ENCODE measurements at places on chromosomes 5 and 9.

DNA sequence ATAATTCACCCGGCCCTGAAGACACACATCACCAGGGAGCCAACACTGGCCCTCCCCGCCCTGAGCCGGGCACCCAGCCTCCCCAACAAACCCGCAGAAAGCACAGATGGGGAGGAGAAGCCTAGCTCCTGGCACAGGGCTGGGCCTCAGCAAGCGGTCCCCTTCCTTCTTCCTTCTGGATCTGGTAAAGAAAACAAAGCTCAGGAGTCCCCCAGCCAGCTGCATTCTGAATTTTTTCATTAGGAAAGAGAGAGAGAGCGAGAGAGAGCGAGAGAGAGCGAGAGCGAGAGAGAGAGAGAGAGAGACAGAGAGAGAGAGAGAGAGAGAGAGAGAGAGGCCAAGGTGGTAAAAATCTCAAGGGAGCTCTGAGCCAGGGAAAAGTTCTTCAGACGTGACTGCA, 195.7 kb downstream of the CRB2 start:
- no peak for DNase-seq

- DNase-seq, result no peak
Observed at GRCh38 chr5:172005708-172006320, 624 bp downstream of the FBXW11 start.

DNA sequence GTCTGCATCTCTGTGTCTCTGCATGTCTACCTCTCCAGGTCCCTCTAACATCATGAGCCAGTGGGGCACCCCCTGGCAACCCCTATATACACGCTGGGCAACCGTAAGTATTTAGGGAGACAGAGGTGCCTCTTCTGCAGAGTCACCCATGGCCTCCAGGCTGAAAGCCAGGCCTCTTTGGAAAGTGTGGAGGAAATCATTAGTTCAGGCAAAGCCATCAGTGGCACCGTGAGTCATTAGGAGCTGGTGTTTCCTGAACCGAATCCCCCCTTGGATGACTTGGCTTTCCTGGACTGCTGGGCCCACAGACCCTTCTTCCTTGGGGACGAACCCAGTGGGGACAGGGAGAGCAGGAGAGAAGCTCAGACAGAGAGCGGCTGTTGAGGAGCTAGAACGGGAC, 174.8 kb downstream of the OLFM1 start:
- DNase-seq, result no peak

DNA sequence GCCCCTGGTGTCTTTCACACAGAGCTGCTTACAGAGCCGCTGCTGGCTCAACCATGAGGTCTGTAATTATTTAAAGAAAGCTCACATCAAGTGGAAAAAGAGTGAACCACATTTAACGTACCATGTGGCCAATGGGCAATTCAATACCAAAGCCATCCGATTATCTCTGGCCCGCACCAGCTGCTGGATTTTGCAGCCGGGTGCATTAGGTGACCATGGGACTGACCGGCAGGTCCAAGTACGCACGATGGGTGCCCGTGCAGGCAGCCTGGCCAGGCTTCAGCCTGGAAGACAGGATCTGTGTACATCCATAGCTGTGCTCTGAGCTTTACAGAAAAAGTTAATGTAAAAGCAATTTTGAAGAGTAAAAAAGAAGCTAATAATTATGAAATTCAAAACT, 20.5 kb downstream of the PPARGC1B start:
- DNase-seq, result no peak

DNA sequence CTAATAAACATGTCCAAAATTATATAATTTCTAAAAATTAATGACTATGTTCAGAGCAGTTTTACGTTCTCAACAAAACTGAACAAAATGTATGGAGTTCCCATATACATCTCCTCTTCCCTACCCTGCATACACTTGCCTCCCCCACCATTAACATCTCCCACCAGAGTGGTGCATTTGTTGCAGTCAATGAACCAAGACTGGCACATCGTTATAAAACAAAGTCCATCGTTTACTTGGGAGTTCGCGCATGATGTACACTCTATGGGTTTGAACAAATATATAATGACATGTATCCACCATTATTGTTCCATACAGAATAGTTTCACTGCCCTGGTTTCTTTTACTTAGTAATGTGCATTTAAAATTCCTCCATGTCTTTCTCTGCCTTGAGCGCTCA, 130.1 kb downstream of the APBA1 start:
- no peak for DNase-seq

DNA sequence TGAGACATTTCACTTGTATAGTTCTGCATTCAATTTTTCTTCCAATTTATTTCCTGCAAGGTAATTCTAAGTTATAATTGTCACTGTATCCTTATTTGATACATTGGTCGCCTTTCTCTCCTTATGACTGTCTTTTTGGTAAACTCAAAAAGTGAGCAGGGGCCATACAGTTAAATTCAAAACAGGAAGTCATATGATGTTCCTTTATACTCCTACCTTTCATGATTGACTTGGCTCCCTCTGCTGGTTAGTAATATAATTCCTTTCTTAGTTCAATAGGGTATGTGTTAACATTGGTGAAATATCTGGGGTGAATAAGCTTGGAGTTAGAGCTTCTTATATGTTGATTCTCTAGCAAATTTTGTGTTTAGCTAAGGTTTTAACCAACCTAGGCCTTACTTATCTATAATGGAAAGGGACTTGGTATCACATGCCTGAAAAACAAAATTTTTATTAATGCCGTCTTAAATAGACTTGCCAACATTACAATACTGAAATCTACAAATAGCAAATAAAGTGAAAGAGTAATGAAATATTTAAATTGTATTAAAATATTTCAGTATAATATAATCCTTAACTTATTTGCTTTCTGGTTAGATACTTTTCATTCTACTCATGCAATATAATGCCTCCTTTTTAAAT, 6.0 kb upstream of the NIPBL start:
- peak; percentile 81 for DNase-seq

DNA sequence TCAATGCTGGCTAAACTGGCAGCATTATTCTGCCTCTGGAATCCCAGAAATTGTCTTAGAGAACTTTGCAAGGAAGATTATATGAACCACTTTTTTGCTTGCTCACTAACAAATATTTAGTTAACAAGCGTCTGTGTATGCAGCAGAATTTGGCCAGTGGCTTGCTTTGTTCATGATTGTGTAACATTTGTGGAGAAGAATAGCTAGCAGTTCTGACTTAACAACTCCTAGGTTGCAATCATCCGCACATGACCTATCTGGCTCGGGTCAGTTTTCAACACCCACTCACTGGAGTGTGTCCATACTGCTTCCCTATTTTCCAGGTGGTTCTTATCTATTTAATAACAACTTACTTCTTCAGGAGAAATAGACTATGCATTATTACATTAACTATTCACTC, 98.5 kb downstream of the SNX18 start:
- DNase-seq, result no peak

- DNase-seq, result no peak
Observed at GRCh38 chr5:65125591-65126541, 355.9 kb downstream of the ADAMTS6 start.

GRCh38 chr5:17663182-17663581, 28.9 kb downstream of the TAF11L14 start:
- DNase-seq, result no peak

DNA sequence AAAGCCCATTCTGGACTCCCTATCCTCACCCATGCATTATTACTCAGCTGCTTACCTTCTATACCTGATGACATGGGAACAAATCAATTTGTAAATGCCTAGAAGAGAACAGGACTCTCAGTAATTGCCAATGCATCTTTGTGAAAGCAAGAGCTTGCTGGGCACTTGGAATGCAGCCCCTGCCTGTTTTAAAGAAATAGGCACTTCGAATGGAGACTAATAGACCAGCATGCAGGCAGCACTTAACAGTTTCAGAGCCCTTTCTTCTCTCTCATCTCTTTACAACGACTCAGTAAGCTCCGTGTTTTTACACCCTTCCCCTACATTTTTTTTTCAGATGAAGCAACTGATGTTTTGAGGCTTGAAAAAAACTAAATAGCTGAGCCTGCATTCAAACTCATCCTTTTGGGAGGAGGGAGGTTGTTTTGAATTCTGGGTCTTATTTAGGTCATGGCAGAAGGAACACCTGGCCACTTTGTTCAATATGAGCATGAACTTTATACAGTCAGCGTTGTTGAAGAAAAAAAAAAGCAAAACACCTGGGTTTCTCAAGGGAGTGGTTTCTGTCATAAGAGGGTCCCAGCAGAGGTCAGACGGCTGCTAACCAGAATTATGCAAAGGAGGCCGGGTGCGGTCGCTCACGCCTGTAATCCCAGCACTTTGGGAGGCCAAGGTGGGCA, 34.6 kb upstream of the WHRN start:
- no peak for DNase-seq

GRCh38 chr9:134489621-134490408, 151.8 kb upstream of the COL5A1 start:
- DNase-seq, result no peak

GRCh38 chr5:65742565-65743231, 20.7 kb downstream of the NLN start:
- DNase-seq, result peak; percentile 48

GRCh38 chr5:73915345-73915744, 289.3 kb downstream of the ARHGEF28 start:
- DNase-seq, result no peak

GRCh38 chr9:83935276-83935935, 14.2 kb upstream of the KIF27 start:
- no peak for DNase-seq

DNA sequence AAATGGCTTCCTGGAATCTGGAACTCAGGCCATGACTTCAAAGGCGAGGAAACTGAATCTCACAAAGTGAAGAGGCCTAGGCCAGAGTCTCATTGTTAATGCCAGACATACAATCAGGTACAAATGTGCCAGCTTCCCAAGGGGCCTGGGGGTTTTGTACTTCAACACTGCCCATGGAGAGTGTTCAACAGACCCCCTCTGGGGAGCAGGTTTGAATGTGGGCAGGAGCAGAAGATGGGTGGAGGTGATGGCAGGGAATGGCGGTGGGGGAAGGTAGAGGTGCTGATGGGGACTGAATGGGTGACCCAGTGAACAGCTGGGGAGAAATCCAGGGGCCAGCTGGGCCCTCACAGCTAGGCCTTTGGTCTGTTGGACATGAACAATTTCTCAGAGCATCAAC, 12.0 kb downstream of the FOXI1 start:
- no peak for DNase-seq

GRCh38 chr5:130096483-130096882, 192.2 kb downstream of the CHSY3 start:
- DNase-seq, result no peak

DNA sequence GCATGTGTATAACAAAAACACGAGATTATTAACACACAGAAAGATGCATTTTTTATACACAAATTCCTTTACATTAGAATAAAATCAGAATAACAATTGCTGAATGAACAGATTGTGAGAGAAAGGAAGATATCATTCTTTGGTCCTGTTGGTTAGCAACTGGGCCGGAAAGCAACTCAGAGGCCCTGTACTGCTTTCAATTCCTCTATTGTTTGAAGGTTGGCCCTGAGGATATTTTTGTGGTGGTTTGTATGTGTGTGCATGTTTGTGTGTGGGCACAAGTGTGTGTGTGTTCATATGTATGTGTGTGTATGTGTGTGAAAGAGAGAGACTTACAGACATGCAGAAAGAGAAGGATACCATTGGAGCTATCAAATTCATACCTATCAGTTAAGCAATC, 356.8 kb upstream of the DMAC1 start:
- DNase-seq, result no peak

- no peak for DNase-seq
Observed at GRCh38 chr5:131942016-131942415, 3.4 kb downstream of the MEIKIN start.
